ENCODE measurements at places on chromosomes 7 and 10.
A peak's percentile ranks its signal among the peaks of the same experiment; 100 is the strongest.

DNA sequence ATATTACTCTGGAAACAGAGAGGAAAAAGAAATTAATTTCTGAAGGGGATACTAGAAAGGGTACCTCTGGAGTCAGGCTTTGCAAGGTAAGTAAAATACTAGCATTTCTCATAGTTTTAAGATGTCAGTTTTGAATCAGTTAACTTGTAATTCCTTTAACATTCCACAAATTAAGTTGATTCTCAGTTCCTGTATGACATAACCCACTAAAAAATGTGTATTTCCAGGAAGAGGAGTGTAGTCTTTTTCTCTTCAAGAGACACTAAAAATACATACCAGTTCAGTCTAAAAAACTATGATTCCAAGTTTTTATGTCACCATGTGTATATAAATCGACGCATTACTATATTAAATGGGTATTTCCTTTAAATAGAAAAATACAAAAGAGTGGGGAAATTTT is 113.2 kb downstream of the CDK6 start:
- H3K27me3 ChIP-seq = no peaks in the 10 kb centered on the region
- DNase-seq = no peak
- H3K27ac ChIP-seq = peak overlapping the region; percentile 47

- H3K4me3 ChIP-seq = no peak overlapping the region
- H3K27me3 ChIP-seq = no peaks in the 10 kb centered on the region
- DNase-seq = no peak
Measured at GRCh38 chr10:90741926-90742565, 115.8 kb downstream of the HTR7 start.

DNA sequence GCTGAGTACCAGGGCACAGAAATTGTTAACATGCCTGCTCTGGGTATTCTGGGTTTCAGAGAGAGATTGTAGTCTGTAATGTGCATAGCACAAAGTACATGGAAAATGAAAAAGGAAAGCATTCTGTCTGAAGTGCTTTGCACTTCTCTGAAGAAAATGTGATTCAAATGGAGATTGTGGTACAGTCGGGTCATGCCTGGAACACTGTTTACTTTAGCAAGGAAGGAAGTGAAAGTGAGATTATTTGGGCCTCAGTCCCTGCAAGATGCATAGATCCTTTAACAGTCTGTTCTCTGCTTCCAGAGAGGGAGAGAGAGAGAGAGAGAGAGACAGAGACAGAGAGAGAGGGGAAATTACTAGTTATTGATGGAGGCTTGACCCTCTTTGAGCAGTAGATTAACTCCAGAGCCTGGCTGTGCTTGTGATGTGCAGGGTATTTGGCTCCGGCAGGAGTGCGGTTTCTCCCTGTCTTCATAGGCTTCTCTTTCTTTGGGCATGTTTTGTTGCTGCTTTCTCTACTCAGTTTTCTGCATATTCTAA is 5.4 kb downstream of the VWC2 start:
- peaks cover 68% of the 10 kb centered on the region for H3K27me3 ChIP-seq
- no peaks in the 10 kb centered on the region for H3K36me3 ChIP-seq
- no peak overlapping the region for H3K4me3 ChIP-seq
- DNase-seq = no peak
- H3K27ac ChIP-seq = no peak overlapping the region

GRCh38 chr7:29592866-29593265 is 29.2 kb downstream of the PRR15 start:
- no peaks in the 10 kb centered on the region for H3K4me1 ChIP-seq
- DNase-seq = no peak
- no peak overlapping the region for H3K4me3 ChIP-seq
- H3K27me3 ChIP-seq = no peaks in the 10 kb centered on the region
- H3K27ac ChIP-seq = no peak overlapping the region

- H3K4me1 ChIP-seq = peaks cover 7% of the 10 kb centered on the region
- DNase-seq = no peak
- H3K4me3 ChIP-seq = no peak overlapping the region
- no peaks in the 10 kb centered on the region for H3K27me3 ChIP-seq
Measured at GRCh38 chr10:3124412-3125175, 48.0 kb downstream of the PITRM1 start.

GRCh38 chr10:70477661-70478162 is 855 bp upstream of the PALD1 start:
- H3K27me3 ChIP-seq = peaks cover 40% of the 10 kb centered on the region
- peaks cover 14% of the 10 kb centered on the region for H3K4me1 ChIP-seq
- H3K27ac ChIP-seq = no peak overlapping the region
- H3K4me3 ChIP-seq = peak overlapping the region; percentile 78

GRCh38 chr10:115860182-115861107 is 412.6 kb downstream of the GFRA1 start:
- DNase-seq = no peak
- H3K36me3 ChIP-seq = no peaks in the 10 kb centered on the region
- H3K27ac ChIP-seq = no peak overlapping the region
- no peaks in the 10 kb centered on the region for H3K4me1 ChIP-seq
- H3K27me3 ChIP-seq = no peaks in the 10 kb centered on the region
- no peak overlapping the region for H3K4me3 ChIP-seq
